MCF 10A (cell line): ENCODE measurements at places on chromosomes 11 and 22. TPM values are rescaled to one million over a fixed set of nuclear protein-coding genes. Genes with fewer than 3 reads are reported as not detected.

The STX3 gene
- 12.1 and 22.1 TPM in 2 replicates for total RNA-seq

The CRYBB1 gene
- not detected in 2 replicates for total RNA-seq

GRCh38 chr11:18364495-18365073, 29.8 kb upstream of the LDHA start:
- DNase-seq, result no peak

- no peak for DNase-seq
Observed at GRCh38 chr22:38578505-38578904, 8.5 kb upstream of the DMC1 start.

GRCh38 chr11:70628855-70629844, 230.8 kb downstream of the CTTN start:
- no peak for DNase-seq

GRCh38 chr11:18229501-18229900, 7.1 kb downstream of the SAA4 start:
- no peak for DNase-seq

- DNase-seq, result no peak
Observed at GRCh38 chr22:49328118-49328475, 499.6 kb downstream of the BRD1 start.

- DNase-seq, result no peak
Observed at GRCh38 chr22:23553924-23554870, 25.9 kb downstream of the IGLL1 start.

DNA sequence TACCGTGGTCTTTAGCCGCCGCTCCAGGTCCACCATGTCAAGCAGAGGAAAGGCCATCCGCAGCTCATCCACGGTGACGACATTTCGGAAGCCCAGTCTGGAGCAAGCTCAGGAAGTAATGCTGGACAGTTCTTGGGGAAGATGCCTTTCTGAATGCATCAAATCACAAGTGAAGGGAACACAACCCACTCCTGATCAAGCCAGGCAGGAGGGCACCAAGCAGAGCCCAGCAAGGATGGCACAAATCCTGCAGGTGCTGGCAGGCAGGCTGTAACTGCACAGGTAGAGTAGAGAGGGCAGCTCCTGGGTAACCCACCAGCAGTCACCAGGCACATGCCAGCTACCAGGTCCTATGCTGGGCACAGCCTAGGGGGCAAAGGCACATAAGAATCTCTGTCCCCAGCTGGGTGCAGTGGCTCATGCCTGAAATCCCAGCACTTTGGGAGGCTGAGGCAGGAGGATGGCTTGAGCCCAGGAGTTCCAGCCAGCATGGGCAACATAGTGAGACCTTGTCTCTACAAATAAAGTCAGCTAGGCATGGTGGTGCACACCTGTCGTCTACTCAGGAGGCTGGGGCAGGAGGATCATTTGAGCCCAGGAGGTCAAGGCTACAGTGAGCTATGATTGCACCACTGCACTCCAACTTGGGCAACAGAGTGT, 13.9 kb downstream of the HDHD5 start:
- DNase-seq, result no peak

DNA sequence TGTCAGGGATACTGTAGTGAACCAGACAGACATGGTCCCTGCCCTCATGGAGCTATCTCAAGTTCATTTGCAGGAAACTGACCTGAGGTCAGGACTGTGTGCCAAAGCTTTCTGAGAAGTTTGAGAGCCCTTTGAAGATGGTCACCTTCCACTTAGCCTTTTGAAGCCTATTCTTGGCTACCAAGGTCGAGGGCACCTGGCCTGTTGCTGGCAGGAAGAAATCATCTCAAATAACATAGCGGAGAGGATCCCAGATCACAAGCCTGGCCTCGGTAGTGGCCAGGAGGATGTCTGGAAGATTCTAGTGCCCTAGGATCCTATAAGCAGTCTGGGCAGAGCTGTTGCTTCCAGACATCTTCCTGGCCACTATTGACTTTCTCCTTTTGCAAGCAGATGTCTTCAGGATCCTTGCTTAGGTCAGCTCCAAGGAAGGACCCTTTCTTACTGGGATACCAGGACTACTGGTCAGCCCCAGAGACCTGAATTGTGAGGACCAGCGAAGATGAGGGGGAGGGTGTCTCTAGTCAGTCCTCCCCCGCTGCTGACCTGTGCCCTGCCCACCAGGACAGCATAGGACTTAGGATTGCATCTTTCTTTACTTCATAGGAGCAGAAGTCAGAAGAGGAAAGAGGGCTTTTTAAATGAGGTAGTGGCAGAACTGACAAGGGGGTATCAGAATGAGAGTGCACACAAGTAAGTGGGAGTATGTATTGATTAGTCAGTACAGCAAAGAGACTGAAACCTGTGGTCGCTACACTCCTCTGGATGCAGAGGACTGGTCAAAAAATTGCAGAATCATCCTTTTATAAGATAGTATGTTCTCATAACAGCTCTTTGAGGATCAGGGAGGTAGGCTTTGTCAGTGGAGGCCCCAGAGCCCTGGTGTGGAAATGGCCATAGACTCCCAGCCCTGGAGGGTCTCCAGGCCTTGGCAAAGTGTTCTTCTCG, 94.8 kb downstream of the TEAD1 start:
- DNase-seq, result no peak

The CLDN5 gene
- total RNA-seq, result not detected in 2 replicates

- DNase-seq, result no peak
Observed at GRCh38 chr11:134443246-134443645, 31.2 kb upstream of the B3GAT1 start.

The TEAD1 gene
- 91.0 and 123 TPM in 2 replicates for total RNA-seq

DNA sequence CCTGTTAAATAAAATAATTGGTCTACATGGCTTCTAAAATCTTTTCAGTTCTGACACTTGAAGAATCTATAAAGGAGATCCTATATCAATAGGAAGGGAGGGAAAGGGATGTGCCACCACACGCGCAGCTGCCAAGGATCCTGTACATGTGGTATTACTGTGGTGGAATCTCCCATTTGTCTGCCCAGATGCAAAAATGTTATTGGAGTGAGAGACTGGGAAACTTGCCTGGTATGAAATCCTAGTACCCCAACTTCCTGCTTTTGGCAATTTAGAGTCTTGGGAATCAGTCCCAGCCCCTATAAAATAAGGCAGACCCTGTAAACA, 81.9 kb upstream of the PICALM start:
- peak; percentile 24 for DNase-seq

The SYCE3 gene
- total RNA-seq, result 0.82 and 1.2 TPM in 2 replicates

The AIFM3 gene
- total RNA-seq, result 1.1 and 1.3 TPM in 2 replicates
